ENCODE measurements at places on chromosomes 5 and 9.

DNA sequence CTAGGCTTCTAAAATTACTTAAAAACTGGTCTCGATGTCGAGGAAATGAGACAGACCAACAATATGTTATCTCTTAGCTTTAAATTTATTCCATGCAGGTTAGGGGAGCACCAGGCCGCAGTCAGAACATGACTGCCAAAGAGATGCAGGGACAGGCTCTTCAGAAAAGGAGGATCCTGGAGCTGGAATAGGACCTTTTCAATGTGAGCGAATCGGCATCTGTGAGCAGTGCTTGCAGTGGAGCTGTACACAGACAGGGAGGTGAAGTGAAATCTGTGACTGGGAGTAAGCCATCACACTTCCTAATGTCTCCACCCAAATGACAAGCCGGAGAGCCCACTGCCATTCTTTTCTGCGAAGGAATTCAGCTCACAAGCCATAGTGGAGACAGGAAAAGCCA is 78.2 kb downstream of the EFNA5 start:
- DNase-seq = no peak

GRCh38 chr5:142973932-142974331 is 203.8 kb downstream of the ARHGAP26 start:
- DNase-seq = no peak

DNA sequence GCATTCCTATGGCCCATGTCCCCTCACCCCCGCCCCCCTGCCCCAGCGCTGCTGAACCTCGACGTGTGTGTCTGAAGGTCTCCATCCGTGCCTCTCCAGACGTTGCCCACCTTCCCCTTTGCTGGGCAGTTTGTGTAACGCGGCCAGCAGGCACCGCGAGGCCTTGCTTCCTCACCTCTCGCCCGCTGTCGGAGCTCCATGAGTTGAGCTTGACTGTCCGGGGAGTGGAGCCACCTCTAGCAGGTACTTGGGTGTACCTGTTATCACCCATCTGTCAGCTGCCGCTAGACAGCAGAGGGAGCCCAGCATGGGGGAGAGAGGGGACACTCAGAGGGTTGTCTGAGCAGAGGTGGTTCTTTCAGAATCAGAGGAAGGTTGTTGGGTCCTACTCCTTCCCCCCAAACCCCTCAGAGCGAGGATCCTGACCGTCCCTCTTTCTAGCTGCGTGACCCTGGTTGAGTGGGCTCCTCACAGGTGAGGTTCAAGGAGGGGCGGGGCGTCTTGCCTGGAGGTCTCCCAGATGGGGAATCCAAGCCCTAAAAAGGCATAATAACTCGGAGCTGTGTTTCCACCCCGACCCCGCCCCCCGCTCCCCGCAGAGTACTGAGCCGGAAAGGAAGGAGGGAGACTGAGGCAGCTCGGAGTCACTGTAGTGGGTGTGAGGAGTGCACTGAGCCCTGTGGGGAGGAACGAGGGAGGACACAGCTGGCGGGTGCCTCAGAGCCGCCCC is 184.7 kb downstream of the C9orf50 start:
- DNase-seq = no peak

- no peak for DNase-seq
Observed at GRCh38 chr9:137316012-137316981, 14.2 kb upstream of the NRARP start.

DNA sequence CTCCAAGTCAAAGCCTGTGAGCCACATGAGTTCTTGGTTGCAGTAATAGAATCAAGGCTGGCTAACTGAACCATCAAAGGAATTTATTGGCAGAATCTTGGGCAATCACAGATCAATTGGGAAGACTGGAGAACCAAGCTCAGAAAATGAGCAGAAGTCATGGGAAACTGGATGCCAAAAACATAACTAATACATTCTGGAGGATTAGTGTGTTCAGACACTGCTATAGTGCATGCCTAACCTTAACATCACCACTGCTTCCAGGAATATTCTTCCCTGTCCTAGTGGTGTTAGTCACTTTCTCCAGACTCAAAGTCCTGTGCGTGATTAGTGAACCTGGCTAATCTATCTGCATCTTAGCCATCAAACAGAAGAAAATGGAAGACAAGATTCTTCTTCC is 843.7 kb downstream of the EFNA5 start:
- no peak for DNase-seq

GRCh38 chr5:150624334-150625163 is 15.9 kb upstream of the SYNPO start:
- DNase-seq = peak; percentile 73

DNA sequence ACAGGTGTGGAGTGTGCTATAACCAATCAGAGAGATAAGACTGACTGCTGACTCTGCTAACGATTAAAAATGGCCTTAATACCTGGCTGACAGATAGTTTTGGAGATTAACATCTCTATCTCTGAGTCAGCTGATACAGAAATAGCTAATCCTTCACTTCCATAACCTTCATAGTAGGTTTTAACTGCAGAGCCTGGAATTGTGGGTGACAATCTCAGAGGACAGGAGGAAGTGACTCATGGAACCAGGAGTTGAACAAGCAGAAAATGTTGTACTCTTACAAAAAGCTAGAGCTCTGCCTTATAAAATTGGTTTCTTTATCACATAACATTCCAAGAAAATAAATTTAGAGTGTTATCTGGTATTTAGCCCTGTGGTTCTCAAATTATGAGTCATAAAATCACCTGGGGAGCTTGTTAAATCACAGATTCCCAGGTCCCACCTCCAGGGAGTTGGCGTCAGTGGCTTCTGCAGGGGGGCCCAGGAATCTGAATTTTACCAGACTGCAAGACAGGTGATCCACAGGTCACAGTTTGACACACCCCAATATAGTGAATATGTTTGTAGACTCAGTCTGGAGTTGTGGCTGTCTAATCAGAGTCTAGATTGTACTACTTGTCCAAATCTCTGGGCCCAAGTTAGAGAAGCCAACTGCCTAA is 44.4 kb upstream of the AFAP1L1 start:
- DNase-seq = no peak

DNA sequence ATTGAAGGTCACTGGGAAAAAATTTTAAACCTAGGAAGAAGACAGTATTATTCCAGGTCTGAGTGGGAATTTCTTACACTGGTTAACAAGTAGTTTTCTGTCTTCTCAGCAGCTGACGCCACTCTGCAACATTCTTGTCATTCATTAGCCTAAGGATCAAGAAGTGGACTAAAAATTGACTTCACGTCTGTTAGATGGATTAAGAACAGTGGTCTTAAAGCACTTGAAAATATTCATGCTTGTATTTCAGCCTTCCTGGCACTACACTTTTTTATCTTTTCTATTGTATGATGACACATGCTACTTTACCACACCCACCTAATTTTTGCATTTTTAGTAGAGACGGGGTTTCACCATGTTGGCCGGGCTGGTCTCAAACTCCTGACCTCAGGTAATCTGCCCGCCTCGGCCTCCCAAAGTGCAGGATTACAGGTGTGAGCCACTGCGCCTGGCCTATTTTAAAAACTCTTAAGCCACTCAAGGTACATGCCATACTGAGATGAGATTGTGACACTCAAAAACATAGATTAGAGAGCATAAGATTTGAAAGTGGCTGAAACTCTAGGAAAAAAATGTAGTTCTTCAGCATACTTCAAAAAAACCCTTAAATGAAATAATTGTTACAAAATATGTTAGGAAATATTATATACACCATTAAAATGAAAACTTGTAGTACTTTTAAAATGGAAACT is 8.4 kb downstream of the MATR3 start:
- no peak for DNase-seq

DNA sequence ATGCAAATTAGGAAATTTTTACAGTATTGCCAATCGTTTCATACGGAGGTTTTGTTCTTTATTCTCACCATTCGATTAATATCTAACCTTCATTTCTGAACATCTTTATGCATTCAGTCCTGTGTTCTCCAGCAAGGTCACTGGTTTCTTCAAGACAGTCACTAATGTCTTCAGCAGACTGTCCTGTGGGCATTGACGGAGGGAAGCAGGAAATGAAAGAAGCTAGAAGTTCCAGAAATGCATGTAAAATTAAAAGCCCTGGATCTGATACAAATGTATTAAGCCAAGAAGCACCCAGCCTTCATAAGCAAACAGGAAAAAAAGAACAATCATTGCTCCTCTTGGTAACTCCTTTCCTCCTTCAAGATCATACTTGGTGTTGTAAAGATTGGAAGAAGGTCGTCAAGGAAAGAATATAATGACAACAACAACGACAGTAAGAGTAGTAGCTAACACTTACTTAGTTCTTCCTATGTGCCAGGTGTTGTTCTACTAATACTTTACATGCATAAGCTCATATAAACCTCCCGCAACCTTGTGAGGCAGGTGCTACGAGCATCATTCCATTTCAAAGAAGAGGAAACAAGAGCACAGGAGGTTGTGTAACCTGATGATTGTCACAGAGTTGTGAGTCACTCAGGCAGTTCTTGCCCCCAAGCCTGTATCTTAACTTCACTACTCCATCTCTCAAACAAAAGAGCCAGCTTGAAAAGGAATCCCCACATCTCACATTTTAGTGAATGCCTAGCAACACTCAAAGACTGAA is 59.9 kb upstream of the CER1 start:
- DNase-seq = no peak

- DNase-seq = no peak
Observed at GRCh38 chr5:6291961-6292360, 86.4 kb downstream of the MED10 start.

- no peak for DNase-seq
Observed at GRCh38 chr9:129145841-129146292, 32.2 kb downstream of the IER5L start.

GRCh38 chr5:17426104-17426749 is 71.8 kb upstream of the TAF11L2 start:
- no peak for DNase-seq

DNA sequence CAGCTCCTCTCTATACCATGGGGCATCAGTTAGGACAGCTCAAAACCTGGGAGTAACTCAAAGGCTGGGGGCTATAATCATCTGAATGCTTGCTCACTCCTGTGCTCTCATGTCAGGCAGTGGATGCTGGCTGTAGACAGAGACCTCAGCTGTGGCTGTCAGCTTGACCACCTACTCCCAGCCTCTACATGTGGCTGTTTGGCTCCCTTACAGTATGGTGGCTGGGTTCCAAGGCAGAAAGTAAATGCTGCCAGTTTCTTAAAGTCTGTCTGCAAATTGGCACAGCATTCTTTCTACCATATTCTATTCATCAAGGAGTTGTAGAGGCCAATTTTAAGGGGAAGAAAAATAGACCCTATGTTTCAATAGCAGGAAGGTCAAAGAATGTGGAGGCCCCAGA is 66.9 kb downstream of the TMC1 start:
- DNase-seq = no peak

DNA sequence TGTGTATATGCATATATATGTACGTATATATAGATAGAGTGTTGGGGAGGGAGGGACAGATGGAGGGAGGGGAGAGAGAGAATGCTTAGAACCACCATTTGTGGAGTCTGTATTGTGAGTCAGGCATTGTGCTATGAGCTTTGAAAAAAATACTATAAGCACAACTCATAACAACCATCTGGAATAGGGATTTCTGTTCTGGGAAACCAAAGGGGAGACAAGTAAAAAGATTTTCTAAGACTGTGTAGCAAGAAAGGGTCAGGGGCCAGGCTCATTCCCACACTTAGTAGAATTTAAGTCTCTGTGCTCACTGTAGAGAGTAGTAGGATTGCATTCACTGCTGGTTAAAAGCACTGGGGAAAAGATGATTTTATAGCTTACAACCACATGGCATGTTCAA is 202.3 kb upstream of the SGCD start:
- no peak for DNase-seq

- peak; percentile 92 for DNase-seq
Observed at GRCh38 chr9:131755541-131756198, 15.8 kb upstream of the RAPGEF1 start.

- no peak for DNase-seq
Observed at GRCh38 chr5:88877826-88878225, 5.2 kb downstream of the MEF2C start.

DNA sequence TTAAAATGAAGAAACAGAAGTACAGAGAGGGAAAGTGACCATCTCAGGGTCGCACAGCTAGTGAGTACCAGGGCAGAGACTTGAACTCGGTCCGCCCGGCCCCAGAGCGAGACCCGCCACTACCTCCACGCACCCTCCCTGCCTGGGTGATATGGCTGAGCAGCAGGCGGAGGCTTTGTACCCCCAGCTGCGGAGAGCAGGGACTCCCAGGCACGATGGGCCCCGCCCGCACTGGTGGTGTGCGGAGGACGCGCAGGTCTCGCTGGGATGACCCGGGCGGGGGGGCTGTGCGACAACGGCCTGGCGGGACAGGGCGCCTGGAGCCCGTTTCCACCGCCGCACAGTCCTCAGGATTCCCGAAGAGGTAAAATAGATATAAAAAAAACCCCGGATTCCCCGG is 64.7 kb upstream of the LARP1 start:
- no peak for DNase-seq

- no peak for DNase-seq
Observed at GRCh38 chr5:129399069-129399468, 61.0 kb upstream of the ADAMTS19 start.

GRCh38 chr9:18721995-18722310 is 248.0 kb downstream of the ADAMTSL1 start:
- DNase-seq = no peak

DNA sequence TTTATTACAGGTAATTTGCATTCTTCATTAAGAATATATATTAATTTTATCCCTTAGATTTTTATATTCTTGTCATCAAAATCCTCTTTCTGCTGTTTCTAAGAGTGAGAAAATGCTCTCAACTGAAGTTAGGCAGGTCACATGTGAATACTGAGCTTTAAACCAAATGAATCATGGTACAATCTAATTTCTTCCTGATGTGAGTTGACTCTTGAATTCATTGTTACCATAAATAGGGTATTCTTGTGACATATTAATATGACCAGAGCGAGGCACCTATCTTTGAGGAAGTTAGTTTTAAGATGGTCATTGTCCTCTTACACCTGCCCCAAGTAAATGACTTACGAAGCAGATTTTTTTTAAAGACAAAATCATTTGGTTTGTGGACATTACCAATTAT is 17.4 kb downstream of the C9orf85 start:
- DNase-seq = no peak

DNA sequence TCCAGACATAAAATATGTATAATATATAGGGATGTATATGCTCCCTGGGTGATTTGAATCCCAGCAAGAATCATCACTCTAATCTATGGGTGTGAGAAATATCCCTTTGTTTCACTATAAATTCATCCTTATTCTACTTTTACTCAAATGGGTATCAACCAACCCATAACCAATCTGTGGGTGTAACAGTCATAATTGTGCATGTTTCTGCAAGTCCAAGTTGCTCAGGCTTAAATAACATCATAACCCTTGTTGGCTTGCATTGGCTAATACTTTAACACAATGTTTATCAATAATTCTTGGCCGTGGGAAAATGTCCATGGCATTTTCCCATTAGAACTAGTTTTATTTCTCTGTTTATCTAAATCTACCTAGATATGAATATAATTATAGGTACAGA is 530.5 kb upstream of the TLE4 start:
- DNase-seq = no peak

GRCh38 chr5:135891791-135892190 is 3.9 kb downstream of the IL9 start:
- DNase-seq = no peak

GRCh38 chr9:133181561-133181960 is 17.8 kb upstream of the GBGT1 start:
- DNase-seq = no peak

- DNase-seq = no peak
Observed at GRCh38 chr5:6633469-6634245, 417 bp downstream of the SRD5A1 start.

All from CD4-positive, alpha-beta T cell treated with Interleukin-6 for 4 hours (primary cell).